ENCODE measurements at places on chromosomes 1 and 21. TPM values are rescaled to one million over a fixed set of nuclear protein-coding genes. Genes with fewer than 3 reads are reported as not detected.

GRCh38 chr1:57360846-57361407 is 62.9 kb downstream of the DAB1 start:
- no peak for DNase-seq
- no peaks in the 10 kb centered on the region for H3K27me3 ChIP-seq
- no peaks in the 10 kb centered on the region for H3K36me3 ChIP-seq

- peaks cover 32% of the 10 kb centered on the region for H3K4me1 ChIP-seq
- peaks cover 11% of the 10 kb centered on the region for H3K36me3 ChIP-seq
- no peak overlapping the region for H3K4me3 ChIP-seq
- H3K27ac ChIP-seq, result peak overlapping the region; percentile 30
Measured at GRCh38 chr1:11741919-11742558, 6.1 kb downstream of the AGTRAP start.

GRCh38 chr1:33170351-33171274 is 11.2 kb downstream of the TRIM62 start:
- no peaks in the 10 kb centered on the region for H3K36me3 ChIP-seq
- no peak overlapping the region for H3K27ac ChIP-seq
- H3K4me1 ChIP-seq, result no peaks in the 10 kb centered on the region
- H3K4me3 ChIP-seq, result no peak overlapping the region
- H3K27me3 ChIP-seq, result no peaks in the 10 kb centered on the region

The SPRR2E gene
- not detected for total RNA-seq

The FYB2 gene
- 0.13 TPM for total RNA-seq

The NBPF6 gene
- total RNA-seq, result not detected
